ENCODE measurements at places on chromosomes 1 and 21.

- DNase-seq = no peak
Observed at GRCh38 chr21:16811011-16811410, 701.8 kb upstream of the CXADR start.

GRCh38 chr1:221765527-221765926, 23.6 kb upstream of the DUSP10 start:
- DNase-seq = no peak

DNA sequence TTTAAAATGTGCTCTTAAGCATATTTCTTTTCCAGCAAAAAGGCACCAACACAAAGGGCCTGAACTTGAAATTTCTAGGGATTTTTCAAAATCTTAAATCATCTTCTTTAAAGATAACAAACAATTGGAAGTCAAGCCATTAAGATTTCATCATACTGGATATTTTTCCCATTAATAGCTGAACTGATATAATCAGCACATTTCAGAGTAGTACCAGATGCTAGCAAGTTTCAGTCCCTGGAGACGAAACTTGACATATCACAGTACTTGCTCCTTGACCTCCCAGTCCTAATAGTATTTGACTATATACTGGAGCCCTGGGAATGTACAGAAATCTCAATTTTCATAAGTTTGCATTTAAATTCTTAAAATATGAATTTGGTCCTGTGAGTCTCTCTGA, 10.2 kb upstream of the CDC7 start:
- DNase-seq = no peak

- DNase-seq = no peak
Observed at GRCh38 chr21:38822778-38823238, 17.1 kb downstream of the ETS2 start.

- DNase-seq = no peak
Observed at GRCh38 chr1:199218533-199218932, 579.7 kb downstream of the PTPRC start.

- DNase-seq = no peak
Observed at GRCh38 chr21:27418346-27418745, 451.5 kb upstream of the ADAMTS5 start.

DNA sequence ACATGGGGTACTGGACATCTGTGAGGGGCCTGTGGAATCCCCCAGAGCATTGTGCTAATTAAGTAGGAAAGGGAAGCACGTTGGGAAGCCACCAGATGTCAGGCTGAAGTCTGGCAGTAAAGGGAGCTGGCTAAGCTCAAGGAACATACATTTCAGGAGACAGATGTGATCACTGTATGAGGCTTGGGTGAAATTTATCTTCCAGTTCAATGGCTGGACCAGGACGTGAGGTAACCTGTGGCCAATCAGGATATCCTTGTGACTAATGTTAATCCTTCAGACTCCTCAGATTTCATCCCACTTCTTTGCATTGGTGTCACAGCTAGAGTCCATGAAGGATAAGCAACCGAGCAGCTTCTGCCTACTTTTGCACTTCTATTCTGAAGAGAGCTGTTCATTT, 110.2 kb upstream of the APP start:
- DNase-seq = no peak

DNA sequence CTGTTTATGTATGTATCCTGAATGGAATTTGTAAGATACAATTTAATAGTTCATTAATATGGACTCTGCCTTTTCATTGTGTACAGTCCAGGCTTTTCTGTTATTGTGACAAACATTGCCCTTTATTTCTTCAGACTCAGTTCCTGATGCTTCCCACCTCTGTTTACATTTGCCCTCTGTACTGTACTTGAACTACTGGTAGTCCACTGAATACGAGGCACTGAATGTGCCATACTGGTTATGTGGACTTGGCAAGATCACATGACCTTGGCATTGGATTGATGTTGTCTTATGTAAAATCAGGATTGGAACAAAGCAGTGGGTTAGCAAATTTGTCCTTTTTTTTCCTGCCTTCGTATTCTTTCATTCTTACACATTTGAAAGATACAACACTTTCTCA, 27.8 kb downstream of the RALGPS2 start:
- no peak for DNase-seq

DNA sequence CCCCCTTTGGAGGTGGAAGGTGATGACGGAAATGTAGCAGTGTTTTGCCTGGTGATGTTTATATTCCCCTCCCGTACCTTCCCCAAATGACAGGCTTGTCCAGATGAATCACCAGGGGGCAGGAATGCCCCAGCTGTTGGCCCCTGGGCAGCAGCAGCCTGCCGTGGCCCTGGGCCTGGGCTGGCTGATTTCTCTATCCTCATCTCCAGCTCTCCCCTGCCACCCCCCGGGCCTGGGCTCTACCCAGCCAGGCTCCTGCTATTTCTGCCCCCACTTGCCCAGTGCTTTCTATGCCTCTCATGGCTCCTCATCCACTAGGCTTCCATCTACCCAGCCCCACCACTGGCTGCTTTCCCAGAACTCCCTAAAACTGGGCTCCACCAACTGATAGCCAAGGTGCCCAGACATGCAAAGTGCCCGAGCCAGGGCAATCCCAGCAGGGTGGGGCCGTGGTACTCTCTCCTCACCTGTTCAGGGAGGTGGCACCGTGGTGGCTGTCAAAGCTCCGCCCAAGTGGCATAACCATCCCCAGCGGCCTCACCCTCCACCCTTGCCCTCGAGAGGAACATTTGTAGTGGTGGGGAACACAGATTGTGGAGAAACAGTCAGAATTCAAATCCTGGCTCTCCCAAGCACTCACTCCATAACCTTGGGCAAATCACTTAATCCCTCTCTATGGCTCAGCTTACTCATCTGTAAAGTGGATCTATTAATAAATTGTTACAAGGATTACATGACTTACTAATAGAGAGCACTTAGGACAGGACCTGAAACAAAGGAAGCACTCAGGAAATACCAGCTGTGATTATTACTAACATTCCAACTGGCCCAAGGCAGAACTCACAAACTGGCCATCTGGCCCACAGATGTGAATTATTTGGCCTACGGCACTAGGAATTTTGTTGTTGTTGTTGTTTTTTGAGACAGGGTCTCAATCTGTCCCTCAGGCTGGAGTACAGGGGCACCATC, 12.8 kb upstream of the ECE1 start:
- no peak for DNase-seq

- DNase-seq = no peak
Observed at GRCh38 chr1:233605205-233605604, 8.7 kb upstream of the KCNK1 start.

GRCh38 chr1:202315576-202316168, 26.1 kb downstream of the UBE2T start:
- DNase-seq = no peak

DNA sequence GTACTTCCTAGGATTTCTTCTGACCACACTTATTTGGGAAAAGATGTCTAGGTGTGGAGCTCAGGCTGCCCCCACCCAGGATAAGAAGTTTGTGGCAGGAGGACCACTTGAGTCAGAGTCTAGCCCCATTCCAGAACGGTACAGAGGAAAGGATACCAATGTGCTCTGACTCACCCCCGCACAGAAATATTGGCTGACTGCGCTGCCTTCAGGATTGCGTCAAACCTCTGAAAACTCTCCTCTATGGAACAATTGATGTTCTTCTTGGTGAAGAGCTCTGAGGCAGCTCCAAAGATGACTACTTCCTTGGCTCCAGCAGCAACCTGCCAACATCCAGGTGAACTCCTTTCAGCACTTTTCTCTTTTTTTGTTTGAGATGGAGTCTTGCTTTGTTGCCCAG, 11.2 kb downstream of the HMGCL start:
- DNase-seq = no peak

- DNase-seq = no peak
Observed at GRCh38 chr1:112040891-112041740, 51.6 kb upstream of the KCND3 start.

DNA sequence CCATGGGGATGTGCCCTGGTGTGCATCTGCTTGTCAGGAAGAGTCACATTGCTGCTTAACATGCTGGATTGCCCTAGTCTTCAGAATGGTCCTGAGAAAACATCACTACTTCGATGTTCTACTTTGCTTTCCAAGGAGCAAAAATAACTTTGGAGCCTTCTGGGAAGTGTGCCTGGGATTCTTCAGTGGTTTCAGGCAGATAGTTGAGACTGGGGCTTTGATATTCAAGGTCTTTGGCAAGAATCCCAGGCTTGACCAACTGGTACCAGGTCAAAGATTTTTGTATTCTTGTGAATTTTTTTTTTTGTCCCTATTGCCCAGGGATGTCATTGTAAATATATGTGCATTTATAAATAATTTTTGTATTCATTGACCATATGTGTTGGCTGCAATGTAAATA, 51.4 kb downstream of the LRIG2 start:
- DNase-seq = no peak

- no peak for DNase-seq
Observed at GRCh38 chr1:36349241-36349671, 25.8 kb upstream of the EVA1B start.

- no peak for DNase-seq
Observed at GRCh38 chr1:43232074-43232473, 37.7 kb upstream of the TMEM125 start.

DNA sequence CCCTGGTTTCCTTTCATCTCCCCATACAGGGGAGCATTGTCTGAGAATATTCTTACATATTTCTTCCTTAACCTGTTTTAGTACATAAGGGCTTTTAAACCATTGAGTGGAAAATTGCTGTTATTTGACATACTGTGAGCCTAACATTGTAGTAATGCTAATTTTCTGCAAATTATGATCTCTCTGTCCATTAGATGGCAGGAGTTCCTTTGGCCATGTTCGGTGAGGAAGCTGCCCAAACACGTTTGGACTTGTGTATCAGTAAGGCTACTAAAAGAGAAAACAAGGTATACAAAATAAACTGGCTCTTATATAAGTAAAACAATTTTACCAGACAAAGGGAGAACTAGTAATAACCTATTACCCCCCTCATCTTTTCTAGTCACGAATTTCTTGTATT, 29.2 kb downstream of the CDC7 start:
- DNase-seq = no peak

DNA sequence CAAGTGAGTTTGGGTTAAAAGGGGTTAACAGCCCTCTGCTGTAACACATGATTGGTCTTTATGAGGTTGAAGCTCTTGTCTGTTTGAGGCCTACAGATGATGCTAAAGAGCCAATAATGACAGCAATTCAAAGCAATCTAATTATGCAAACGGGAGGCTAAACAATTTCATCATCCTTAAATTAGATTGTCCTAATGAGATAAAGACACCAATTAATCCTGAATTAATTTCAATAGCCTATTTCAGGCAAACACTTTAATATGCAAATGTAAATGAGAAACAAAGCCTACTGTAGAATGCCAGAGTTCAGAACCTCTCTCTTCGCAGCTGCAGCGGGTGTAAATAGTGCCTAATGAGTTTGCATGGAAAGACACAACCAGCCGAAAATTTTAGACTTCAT, 504.7 kb upstream of the PBX1 start:
- DNase-seq = no peak

DNA sequence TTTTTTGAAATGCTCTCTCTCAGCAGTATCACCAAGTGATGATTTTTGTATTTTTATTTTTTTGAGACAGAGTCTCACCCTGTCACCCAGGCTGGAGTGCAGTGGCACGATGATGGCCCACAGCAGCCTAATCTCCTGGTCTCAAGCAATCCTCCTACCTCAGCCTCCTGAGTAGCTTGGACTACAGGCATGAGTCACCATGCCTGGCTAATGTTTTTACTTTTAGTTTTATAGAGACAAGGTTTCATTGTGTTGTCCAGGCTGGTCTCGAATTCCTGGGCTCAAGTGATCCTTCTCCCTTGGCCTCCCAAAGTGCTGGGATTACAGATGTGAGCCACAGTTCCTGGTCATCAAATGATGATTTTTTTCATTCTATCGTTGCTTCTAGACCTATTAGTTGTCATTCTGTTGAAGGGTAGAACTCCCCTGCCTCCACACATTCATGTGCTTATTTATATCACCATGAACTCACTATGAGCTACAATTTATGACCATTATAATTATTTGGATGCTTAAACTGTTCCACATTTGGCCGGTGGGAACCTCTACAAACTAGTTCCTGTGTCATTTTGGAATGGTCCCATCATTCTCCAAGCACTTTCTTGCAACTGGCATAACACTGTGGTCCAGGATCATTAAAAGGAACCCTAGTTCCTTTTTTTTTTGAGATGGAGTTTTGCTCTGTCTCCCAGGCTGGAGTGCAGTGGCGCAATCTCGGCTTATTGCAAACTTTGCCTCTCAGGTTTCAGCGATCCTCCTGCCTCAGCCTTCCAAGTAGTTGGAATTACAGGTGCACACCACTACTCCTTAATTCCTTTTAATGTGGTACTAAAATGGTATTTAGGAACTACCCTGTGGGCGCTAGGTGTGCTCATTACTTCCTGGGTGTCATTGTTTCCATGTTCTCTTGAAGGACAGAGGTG, 20.2 kb upstream of the TOR3A start:
- DNase-seq = no peak

DNA sequence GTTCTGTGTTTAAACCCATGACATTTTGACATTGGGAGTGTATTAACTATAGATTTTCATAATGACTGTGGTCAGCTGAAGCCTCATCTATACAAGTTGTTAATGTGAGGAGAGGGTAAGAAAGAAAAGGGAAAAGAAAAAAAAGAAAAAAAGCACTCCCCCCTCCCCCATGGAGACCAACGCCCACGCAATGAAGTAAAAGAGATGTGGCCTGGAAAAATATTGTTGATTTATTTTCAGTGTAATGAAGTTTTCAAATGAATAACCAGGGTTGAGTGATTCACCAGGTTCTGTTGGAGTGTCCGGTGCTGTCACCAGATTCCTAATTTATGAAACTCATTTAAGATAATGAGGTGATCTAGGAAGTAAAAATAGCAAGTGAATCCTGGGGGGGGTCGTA, 4.7 kb downstream of the RNF220 start:
- no peak for DNase-seq

DNA sequence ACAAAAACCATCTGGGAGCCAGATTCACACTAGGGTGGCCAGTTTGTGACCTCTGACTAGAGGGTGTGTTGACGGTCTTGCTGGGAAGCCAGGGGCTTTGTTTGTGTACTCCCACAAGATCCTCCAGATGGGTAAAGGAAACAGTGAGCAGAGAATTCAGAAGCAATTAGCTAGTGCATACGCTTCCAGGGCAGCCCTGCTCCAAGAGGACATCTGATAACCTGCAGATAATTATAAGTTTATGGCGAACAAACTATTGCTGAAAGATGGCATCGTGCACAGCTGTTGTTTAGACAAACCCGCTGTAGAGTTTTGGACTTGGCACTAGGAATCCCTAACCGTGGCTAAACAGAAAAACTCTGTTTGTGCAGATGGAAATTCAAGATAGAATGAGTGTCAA, 326.4 kb downstream of the TGFB2 start:
- no peak for DNase-seq

Data from SIG-M5 (cell line).